ENCODE measurements at places on chromosomes 6 and 20. TPM values are rescaled to one million over a fixed set of nuclear protein-coding genes. Genes with fewer than 3 reads are reported as not detected.
A peak's percentile ranks its signal among the peaks of the same experiment; 100 is the strongest.

DNA sequence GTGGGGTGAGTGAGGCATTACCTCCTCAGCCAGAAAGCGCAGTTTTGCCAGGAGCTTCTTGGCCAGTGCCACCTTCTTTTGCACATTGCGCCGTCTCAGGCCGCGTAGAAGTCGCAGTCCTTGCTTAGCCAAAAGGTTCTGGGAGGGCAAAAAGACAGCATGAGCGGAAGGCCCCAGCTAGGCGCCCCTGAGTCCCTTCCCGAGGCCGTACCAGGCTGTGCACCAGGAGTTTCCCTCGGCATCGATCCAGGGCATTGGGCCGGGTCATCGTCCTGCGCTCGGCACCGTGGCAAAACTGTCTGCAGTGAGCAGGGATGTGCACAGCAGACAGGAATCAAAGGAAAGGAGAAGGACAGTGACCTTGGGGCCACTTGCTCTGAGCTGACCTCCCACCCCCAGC, 20.2 kb upstream of the SPAG4 start:
- DNase-seq, result no peak

- peak; percentile 32 for DNase-seq
Measured at GRCh38 chr6:27582928-27583725, 110.2 kb upstream of the ZNF184 start.

DNA sequence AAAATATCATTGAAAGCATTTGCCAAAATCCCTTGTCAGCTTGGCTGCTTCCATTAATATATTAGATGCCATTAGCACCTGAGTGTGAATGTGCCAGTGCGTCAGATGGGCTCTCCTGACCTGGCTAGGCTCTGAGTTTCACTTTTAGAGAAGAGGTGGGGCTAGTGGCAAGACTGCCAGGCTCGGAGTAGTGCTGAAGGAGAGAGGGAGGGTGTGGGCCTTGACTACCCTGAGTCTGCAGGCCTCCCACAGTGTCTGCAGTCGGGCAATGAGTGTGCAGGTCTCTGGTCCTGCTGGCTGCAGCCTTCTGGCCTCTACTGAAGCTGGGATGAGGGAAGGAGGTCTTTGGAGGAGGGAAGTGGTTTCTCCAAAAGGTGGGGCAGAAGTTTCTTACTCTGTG, 34.6 kb upstream of the PNPLA1 start:
- DNase-seq, result no peak

GRCh38 chr6:37489697-37490336, 9.9 kb downstream of the CCDC167 start:
- DNase-seq, result no peak

DNA sequence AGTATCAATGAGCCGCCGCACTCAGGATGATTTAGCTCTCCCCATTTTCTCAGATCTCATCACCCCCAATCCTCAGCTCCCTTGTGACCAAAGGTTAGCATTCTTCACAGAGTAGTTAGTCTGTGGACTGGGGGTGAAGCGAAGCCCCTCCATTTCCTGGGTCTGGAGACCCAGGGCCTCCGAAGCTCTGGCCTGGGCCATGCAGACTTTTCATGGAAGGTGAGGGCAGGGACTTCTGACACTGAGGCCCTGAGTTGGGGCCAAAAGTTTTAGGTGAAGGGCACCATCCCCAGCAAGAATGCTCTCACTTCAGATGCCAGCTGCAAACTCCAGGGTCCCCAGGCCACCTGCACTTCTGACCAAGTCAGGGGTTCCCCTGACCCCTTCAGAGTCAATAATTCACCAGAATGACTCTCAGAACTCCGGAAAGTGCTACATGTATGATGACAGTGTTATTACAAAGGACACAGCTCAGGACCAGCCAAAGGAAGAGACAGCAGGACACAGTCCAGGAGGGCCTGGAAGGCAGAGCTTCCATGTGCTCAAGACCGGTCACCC, 65.7 kb upstream of the DUSP22 start:
- no peak for DNase-seq

- DNase-seq, result no peak
Measured at GRCh38 chr20:35669221-35669620, 4.5 kb upstream of the CPNE1 start.

Gene FOXO3
- 61.7 TPM for total RNA-seq

Gene CYP39A1
- total RNA-seq, result 4.3 TPM

Gene PCK1
- 272 TPM for total RNA-seq

Gene SLC35F1
- total RNA-seq, result 0.25 TPM
